Stimulated activated CD4-positive, alpha-beta T cell treated with anti-CD3 and anti-CD28 coated beads, Interleukin-12 subunit alpha, Interleukin-12 subunit beta, amount 100 ng/mL, for 48 hours (primary cell): ENCODE measurements at places on chromosomes 16 and 17.

DNA sequence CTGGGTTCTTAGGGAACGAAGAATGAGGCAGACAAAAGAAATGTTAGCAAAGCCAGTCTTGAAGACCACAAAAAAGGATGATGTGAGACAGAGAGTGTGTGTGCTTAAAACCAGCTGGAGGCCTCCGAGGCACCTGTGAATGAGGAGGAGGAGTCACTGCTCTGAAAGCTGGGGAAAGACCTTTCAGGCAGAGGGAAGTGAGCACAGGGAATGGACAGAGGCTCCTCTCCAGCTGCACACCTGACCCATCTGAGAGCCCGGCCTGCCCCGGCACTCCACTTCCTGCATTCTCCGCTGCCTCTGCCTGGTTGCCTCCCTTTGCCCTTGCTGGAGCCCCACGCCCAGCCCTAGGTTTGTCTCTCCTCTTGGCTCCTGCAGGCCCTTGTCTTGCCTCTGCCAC, 55.2 kb upstream of the SREBF1 start:
- no peak for DNase-seq

DNA sequence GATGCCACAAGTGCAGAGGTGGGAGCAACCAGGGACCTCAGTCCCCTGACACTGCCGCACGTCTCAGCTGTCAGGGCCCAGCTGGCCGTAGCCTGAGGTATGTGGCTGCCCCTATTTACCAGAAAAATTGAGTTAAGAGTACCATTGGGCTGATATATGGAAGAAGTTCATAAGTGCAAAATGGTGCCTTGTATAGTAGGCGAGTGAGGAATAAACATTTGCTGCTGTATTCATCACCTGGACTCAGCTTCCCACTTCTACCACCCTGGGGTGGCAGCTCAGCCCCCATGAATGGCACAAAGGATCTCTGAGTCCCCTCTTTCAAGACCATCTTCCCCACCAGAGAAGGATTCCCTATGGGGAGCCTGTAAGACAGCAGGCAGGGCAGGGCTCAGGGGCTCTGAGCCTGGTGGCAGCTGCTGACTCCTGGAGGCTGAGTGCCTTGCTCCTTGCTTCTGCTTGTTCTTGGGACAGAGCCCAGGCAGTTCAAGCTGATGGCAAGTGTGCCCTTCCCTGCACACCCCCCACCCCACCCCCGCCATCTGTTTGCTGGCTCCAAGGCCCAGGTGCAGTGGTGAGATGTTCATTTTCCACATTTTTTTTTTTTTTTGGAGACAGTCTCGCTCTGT, 29.0 kb downstream of the TRPV2 start:
- no peak for DNase-seq

DNA sequence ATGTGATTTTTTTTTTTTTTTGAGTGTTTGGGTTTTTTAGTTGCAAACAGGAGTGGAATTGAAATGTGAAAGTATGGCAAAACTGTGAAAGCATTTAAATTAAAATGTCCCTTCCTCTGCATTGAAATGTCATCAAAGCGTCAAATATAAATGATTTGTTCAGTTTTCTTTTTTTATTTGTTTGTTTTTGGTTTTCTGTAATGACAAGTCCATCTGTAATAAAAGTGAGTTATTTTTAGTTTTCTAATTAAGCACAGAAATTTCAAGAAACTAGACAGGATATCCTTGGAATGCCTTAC, 1.9 kb upstream of the TOB1 start:
- no peak for DNase-seq

DNA sequence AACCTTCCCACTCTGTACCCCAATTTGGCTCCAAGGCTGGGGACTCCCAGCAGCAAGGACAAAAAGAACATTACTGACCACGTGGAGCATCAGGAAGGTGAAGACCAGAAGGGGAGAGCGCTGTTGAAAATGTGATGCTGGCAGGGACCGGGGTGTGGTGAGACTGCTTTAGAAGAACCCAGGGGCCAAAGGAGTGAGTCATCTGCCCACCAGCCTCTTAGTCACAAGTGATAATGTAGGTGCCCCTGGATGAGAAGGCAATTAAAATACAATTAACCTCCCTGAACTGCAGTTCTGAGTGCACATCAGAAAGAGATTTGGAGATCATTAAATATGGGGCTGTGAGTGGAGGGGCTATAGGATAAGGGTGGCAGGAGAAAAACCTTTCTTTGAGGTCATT, 366.6 kb upstream of the CCL2 start:
- DNase-seq, result no peak

DNA sequence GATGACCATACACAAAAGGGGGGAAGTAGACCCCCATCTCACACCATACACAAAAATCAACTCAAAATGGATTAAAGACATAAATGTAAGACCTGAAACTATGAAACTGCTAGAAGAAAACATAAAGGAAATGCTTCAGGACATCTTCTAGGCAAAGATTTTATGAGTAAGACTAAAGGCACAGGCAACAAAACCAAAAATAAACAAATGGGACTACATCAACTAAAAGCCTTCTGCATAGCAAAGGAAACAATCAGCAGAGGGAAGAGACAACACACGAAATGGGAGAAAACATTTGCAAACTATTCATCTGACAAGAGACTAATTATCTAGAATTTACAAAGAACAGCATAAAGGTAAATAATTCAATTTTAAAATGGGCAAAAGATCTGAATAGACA, 152.1 kb downstream of the AXIN2 start:
- DNase-seq, result no peak

GRCh38 chr16:30769379-30770089, 7.4 kb downstream of the RNF40 start:
- no peak for DNase-seq

DNA sequence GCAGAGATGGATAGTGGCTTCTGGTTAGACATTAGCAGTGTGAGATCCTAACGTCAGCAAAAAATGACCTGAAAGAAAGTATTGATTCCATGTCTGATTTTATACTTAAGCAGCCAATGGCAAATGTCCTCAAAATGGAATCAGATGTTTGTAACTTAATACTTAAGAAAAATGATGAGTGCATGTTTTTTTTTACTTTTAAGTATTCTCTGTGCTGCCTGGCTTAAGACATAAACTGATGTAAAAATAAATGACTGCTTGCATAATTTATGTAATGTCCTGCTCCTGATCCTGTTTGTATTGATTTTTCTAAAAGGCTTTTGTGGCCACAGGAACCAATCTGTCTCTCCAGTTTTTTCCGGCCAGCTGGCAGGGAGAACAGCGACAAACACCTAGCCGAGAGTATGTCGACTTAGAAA, 7.4 kb downstream of the CBFB start:
- DNase-seq, result no peak

DNA sequence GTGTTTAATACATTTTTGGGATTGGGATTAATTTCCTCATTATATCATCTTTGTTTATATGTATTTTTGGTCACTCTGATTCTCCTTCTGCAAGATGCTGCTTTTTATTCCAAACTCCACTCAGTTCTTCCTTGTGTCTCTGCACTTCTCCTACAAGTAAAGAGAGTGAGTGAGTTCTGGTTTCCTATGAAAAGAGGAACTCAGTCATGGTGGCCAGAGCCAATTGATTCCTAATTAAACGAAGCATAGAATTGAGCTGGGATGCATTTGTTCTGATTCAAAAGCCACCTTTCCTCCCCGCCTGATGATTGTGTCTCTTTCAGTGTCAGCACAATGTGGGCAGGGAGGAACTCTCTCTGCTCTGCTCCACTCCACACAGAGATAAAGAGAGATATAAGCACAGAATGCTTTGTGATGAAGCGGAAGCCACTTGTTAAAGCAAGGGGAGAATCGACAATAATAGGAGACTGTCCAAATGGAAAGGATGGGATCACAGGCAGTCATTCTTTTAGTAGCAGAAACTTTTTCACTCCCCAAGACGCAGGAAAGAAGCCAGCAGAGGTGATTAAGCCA, 121.3 kb upstream of the GOT2 start:
- no peak for DNase-seq

GRCh38 chr17:48357779-48358602, 72.0 kb downstream of the SKAP1 start:
- DNase-seq, result no peak

DNA sequence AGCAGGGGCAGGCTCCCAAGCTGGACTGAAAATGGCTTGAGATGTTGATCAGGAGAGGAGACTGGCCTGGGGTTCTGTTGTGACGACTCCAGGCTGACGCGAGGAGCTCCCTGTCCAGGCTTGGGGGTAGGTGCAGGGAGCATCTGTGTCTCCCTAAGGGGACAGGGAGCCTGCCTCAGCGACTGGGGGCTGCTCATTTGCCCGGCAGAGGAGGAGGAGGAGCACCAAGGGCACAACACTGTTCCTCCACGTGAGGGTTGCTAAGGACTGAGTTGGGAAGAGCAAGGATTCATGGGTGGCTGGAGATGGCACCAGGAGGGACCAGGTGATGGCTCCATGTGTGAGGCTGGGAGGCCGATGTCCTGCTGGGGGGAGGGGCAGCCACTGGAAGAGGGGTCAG, 53.3 kb downstream of the USP22 start:
- DNase-seq, result no peak

- no peak for DNase-seq
Observed at GRCh38 chr17:61088556-61088955, 311.1 kb upstream of the TBX2 start.

DNA sequence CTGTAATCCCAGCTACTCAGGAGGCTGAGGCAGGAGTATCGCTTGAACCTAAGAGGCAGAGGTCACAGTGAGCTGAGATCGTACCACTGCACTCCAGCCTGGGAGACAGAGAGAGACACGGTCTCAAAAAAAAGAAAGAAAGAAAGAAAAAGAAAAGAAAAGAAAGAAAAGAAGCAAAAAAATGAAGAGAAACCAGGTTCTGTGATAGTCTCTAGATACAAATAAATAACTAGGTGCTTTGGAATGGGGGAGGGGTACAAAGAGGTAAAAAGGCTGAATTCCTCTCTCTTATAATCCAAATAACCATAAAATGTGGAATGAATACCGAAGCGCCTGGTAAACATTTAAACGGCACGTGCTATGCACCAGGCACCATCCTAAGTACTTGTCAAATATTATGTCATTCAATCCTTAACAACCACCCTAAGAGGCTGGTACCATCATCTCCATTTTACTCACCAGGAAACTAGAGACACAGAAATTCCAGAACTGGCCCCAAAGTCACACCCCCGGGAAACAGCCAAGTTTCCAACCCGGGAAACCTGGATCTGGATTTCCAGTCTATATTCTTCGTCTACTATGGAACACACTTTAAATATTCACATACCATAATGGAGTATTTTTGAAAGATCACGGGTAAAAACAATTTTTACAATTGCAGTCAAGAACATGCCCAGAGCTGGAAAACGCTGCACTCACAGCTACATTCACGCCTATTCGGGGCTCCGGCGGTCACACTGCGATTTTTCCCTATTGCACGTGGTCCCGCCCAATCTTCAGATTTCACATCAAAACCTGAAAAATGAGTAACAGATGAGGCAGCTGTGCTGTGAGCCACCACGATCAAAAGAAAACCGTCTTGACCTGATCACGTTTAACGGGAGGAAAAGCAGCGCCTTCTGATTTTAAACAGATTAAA, 10.5 kb downstream of the NXN start:
- DNase-seq, result no peak

GRCh38 chr17:73733517-73733916, 89.3 kb upstream of the SDK2 start:
- DNase-seq, result no peak

DNA sequence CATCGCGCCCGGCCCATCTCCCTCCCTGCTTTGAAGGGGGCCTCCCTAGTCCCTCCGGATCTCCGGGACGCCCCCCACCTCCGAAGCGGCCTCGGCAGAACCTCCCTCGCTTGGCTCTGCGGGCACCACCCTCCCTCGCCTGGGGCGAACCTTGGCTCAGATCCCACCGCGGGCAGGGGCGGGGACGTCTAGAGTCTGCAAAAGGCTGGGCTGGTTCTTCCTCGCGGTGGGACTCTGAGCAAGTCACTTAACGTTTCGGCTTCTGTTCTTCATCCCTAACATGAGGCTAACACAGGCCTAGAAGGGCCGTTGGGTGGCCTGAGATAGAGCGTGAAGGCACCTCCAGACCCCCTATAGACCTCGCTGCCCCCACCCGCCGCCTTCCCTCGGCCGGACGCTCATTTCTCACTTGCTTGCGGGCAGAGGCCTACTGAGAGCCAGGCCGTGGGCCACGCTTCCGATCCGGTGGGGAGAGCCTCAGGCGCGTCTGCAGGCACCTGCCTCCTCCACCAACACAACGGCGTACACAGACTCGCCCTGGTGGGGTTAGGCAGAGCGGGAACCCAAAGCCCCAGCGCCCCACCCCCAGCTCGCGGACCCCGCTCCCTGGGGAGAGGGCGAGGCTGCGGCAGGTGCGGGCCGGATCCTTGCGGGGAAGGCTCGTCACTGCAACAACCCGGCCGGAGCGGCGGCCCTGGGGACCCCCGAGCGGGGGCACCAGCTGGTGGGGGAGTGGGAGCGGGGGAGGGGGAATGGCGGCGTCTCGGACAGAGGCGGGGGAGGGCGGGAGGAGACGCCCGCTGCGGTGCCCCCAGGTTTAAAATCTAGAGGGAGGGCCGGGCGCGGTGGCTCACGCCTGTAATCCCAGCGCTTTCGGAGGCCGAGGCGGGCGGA, 5.4 kb downstream of the MYO1C start:
- DNase-seq, result peak; percentile 66

- DNase-seq, result no peak
Observed at GRCh38 chr17:16926571-16927451, 45.1 kb downstream of the TNFRSF13B start.

DNA sequence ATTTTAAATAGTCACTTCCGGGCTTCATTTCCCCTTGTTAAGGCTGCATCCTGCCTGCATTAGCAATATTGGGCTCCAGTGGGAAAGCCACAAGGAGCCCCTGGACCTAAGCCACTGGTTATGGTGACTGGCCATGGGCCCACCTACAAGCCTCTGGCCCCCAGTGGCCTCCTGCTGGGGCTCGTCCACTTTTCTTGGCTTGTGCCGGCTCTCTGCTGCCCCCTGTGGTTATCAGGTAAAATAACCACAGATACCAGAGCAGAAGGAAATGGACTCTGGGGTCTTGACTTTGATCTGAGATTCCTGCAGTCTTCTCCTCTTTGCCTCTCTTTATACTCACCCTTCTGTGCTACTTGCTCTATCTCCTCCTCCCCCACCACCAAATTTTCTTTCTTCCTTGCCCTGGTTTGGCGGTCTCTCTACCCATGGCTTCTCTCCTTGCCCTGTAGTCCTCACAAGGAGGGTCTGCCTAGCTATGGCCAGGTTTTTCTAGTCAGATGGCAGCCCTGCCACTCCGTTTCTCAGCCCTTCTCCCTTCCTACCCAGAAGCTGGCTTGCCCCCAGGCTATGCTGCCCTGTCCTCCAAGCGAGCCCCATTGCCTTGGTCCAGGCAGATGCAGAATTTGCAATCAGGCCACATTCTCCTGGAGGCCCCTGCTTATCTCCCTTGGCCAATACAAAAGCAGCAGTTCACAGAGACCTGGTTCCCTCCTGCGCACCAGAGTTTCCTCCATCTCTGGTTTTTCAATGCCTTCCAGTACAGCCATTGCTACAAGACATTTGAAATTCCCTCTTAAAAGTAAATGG, 82.9 kb upstream of the RCVRN start:
- no peak for DNase-seq

DNA sequence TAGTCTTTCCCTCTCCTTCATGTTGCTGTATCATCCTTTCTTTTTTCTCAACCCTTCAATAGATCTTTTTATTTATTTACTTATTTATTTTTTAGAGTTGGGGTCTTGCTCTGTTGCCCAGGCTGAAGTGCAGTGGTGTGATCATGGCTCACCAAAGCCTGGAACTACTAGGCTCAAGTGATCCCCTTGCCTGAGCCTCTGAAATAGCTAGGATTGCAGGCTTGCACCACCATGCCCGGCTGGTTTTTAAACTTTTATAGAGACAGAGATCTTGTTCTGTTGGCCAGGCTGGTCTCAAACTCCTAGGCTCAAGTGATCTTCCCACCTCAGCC, 51.7 kb downstream of the SNX29 start:
- DNase-seq, result no peak

GRCh38 chr17:74619077-74619673, 4.4 kb downstream of the CD300E start:
- no peak for DNase-seq

GRCh38 chr17:2905696-2906501, 109.7 kb downstream of the RAP1GAP2 start:
- no peak for DNase-seq
